ENCODE measurements at places on chromosomes 11 and 22. TPM values are rescaled to one million over a fixed set of nuclear protein-coding genes. Genes with fewer than 3 reads are reported as not detected.

- no peaks in the 10 kb centered on the region for H3K36me3 ChIP-seq
- H3K4me1 ChIP-seq = no peaks in the 10 kb centered on the region
- no peak overlapping the region for H3K4me3 ChIP-seq
- H3K27ac ChIP-seq = no peak overlapping the region
Measured at GRCh38 chr11:31355817-31356216, 13.7 kb downstream of the DCDC1 start.

DNA sequence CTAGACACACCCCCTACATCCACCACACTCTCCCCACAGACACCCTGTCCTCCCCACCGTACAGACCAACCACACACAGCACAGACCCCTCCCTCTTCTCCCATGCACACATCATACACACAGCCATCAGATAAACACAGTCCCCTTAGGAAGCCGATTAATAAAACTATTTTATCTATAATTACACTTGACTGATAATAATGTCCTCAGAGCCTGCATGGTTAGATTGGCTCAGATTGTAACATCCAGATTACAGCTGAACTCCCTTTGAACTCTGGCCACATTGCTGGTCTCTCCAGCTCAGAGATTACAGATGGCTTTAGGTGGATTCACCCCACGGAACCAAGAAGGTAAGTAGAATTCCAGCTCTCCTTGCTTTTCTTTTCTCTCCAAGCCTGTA, 9.5 kb upstream of the ELF5 start:
- no peaks in the 10 kb centered on the region for H3K27me3 ChIP-seq
- H3K4me3 ChIP-seq = no peak overlapping the region
- no peak for DNase-seq
- no peaks in the 10 kb centered on the region for H3K4me1 ChIP-seq

GRCh38 chr22:37896181-37896592, 9.9 kb upstream of the MICALL1 start:
- DNase-seq = peak; percentile 28
- H3K27ac ChIP-seq = peak overlapping the region; percentile 81
- H3K4me1 ChIP-seq = peaks cover 67% of the 10 kb centered on the region

The OR8D1 gene
- total RNA-seq = not detected

- H3K36me3 ChIP-seq = no peaks in the 10 kb centered on the region
- H3K4me1 ChIP-seq = no peaks in the 10 kb centered on the region
- no peak overlapping the region for H3K4me3 ChIP-seq
- DNase-seq = no peak
Measured at GRCh38 chr11:76181371-76181770, 24.9 kb downstream of the WNT11 start.

The MS4A6E gene
- total RNA-seq = not detected

DNA sequence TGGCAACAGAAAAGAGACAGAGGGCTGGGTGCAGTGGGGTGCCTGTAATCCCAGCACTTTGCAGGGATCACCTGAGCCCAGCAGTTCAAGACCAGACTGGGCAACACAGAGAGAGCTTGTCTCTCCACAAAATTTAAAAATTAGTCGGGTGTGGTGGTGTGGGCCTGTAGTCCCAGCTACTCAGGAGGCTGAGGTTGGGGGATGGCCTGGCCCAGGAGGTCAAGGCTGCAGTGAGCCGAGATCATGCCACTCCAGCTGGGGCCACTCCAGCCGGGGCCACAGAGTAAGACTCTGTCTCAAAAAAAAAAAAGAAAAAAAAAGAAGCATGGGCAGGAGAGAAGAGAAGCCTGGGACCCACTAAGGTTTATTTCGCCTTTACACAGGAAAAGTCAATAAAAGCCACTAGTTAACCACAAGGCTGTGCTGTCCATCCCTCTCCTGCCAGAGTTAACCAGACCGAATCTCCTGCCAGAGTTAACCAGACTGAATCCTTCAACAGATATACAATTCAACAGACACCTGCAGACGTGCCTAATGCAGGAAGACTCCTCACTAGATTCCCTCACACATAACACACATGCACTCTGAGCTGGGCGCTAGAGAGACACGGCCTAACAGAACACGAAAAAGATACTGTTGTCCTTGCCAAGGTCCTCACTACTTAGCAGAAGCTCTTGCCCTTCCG, 29.8 kb downstream of the MICAL3 start:
- no peak for DNase-seq
- no peaks in the 10 kb centered on the region for H3K36me3 ChIP-seq
- no peaks in the 10 kb centered on the region for H3K27me3 ChIP-seq
- peaks cover 42% of the 10 kb centered on the region for H3K4me1 ChIP-seq
- no peak overlapping the region for H3K4me3 ChIP-seq

The CAPN5 gene
- 5.6 TPM for total RNA-seq

Measured in thyroid gland (tissue), 4 donors.